NCI-H1417 treated with DMSO at 0.1 percent for 48 hours (cell line): ENCODE measurements at places on chromosomes 7 and 10.

DNA sequence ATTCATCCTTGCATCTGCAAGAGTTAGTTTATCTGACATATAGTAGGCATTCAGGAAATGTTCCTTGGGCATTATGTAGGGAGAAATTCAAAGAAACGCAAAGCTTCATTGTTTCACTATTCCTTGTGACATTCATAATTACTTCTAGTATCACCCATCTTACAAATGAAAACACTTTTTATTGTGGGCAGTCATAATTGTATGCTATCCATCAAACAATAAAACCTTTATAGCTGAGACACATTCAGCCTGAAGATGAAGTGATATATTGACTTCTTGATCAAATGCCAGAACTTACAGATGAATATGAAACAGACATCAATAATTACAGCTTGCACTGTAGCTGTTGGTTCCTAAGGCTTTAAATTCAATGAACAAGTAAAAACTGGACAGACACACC lies 36.4 kb downstream of the FAM204A start:
- peak; percentile 21 for DNase-seq

DNA sequence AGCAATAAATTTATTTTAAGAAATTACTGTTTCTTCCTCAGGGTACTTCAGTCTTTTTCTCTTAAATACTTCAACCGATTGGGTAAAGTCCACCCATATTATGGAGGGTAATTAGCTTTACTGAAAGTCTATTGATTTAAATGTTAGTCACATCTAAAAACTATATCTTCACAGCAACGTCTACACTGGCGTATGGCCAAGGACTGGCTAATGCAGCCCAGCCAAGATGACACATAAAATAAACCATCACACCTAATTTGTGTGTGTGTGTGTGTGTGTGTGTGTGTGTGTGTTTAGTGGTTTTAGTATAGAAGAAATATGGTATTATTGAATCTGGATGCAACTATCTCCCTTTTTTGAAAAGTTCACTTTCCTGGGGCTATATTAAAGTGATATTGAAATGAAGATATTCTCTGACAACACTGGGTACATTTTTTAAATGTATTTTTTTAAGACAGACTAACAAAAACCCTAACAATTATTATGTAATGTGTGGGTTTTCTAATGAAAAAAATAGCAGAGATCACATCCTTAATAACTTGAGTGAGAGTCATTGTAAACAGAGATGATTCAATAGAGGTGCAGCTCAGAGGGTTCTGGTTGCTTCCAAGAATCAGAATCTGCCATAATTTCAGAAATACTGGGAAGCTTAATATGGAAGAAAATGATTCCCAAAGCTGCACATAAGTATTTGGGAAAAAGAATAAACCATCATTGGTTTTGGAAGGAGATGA lies 584.2 kb upstream of the MBL2 start:
- DNase-seq, result no peak

GRCh38 chr7:30459591-30460245 lies 18.9 kb downstream of the NOD1 start:
- DNase-seq, result no peak

DNA sequence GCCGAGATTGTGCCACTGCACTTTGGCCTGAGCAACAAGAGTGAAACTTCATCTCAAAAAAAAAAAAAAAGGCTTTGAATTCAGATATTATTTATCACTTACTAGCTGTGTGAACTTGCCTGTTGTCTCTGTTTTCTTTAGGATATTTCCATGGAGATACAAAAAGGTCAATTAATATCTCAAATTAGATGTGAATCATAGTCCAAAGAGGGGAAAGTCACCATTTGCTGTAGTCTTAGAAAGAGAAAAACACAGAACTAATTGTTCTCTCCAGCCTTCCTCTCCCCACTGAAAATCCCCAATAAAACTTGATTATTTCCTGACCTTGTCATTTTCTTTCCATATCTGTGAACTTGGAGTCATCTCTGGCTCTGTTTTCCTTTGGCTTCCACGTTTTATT lies 21.2 kb downstream of the HEPACAM2 start:
- no peak for DNase-seq

GRCh38 chr10:42836096-42836495 lies 53.5 kb downstream of the BMS1 start:
- DNase-seq, result no peak

GRCh38 chr10:43070121-43071085 lies 6.5 kb upstream of the RET start:
- DNase-seq, result no peak

GRCh38 chr7:56218510-56218909 lies 102.3 kb upstream of the NUPR2 start:
- DNase-seq, result no peak

GRCh38 chr10:51700228-51700817 lies 928 bp upstream of the CSTF2T start:
- DNase-seq, result no peak

DNA sequence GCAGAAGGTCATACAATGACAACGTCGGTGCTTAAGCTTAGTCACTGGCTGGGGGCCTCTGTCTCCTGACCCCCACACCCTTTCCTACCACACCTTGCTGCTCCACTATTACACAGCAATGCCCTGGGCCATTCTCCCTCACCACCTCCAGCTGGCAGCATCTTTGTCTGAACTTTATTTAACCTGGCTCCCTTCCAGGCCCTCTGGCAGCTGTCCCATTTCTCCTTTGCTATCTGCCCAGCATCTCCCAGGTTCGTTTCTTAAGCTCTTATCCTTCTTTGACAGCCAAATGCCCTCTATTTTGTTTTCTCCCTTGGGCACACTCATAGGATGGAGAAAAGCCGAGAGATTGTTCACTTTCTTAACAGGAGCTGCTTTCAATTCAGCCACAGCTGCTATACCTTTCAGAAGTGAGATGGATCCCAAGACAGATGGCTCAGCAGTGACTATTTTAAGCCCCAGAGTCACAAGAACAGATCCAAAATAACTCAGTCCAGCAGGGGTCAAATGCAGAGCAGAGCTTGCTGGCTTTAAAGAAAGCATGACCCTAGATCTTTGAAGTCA lies 1277.1 kb upstream of the AUTS2 start:
- no peak for DNase-seq

DNA sequence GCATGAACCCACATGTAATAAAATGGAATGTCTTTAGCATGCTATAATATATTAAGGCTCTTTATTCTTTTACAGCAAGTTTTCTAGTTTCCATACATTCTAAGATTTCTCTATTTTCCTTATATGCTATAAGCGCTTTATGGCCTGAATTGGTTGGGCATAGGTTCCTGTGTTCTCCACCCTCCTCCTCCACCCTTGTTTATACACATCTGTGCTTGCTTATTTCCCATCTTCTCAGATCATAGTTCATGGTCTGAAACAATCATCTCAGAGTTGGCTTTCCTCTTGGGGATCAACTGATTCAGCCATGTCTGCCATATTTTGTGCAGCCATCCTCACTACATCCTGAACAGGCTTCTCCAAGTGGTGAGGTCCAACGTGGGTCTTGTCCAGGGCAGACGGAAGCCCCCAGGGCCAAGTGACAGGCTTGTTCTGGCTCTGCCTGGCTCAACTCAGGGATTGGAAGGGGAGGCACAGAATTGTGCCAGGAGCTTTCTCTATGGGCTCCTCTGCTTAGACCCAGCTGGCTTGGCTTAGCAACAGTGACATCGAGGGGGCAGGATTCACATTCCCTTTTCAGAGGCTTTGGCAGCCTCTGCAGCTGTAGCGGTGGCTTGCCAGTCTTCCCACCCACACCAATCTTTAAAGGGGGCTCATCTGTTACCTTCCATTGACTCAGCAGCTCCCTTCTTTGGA lies 327.3 kb downstream of the PTEN start:
- DNase-seq, result no peak

- no peak for DNase-seq
Measured at GRCh38 chr10:37707829-37708578, 149.4 kb downstream of the ZNF248 start.

DNA sequence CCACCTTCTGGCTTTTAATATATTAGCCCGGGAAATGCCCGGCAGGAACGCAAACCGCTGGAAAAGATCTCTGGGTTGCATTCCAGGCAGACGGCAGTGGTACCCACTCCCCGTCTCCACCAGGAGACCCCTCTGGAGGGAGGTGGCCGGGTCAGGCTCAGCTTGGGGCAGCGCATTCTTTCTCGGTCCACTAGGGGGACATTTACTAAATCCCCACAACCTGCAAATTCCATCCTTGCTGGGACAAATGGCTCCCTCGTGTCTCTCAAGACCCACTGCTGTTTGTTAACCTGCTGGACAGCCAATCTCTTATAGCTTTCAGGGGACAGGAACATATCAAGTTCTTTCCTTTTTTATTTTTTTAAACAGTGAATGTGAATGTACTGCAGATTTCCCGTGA lies 45.8 kb upstream of the CARD11 start:
- DNase-seq, result no peak

DNA sequence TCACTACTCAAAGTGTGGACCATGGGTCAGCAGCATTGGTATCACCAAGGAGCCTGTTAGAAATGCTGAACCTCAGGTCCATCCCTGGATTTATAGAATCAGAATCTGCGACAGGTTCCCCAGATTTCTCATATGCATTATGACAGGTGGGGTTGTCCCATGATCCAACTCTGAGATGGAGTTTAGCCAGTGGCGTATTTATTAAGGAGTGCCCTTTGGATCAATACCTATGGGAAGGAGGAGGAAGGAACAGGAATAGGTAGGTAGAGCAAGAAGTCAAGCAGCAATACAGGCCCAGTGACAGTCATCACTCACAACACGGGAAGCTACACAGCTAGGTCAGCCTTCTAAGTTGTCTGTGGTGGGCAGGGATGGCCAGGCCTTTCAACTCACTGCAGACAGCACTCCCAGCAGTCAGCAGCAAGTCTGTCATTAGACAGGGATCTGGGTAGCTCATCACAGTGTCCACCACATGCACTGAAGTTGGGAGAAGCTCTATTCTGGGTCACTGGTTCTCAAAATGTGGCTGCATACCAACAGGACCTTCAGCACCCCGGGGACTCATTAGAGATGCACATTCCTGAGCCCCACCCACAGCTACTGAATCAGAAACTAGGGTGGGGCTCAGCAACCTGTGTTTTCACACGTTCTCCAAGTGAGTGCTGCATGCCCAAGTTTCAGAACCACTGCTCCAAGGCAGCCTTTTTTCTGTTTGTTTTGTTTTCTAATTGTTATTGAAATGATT lies 532.3 kb upstream of the GALNT17 start:
- DNase-seq, result no peak
